ENCODE measurements at places on chromosomes 12 and 14.

DNA sequence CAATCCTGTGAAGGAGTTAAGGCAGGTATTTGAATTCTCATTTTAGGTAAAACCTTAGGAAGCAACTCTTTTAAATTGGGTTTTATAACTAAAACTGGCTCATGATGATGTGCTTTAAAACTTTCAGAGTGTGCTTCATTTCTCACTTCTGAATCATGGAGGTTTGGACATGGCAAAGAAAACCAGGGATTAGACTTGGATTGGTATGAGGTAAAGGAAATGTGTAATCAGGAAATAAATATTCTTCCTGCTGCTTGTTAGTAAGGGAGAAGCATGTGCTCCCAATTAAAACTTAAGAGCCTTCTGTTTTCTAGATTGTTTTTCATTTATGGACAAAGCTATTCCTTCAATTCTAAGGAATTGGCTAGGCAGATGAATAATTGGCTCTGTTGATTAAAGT lies 57.4 kb downstream of the FBXO33 start:
- DNase-seq = no peak

DNA sequence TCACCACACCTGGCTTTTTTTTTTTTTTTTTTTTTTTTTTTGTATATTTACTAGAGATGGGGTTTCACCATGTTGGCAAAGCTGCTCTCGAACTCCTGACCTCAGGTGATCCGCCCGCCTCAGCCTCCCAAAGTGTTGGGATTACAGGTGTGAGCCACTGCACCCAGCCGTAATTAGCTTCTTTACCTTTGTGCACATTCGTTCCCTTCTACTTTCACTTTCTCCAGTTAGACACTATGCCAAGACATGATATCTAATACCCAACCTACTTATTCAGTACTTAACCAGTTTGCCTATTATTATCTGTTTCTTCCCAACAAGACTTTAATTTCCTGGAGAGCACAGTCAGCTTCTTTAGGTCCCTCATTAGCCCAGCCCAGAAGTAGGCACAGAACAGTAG lies 5.3 kb downstream of the STYK1 start:
- DNase-seq = no peak

DNA sequence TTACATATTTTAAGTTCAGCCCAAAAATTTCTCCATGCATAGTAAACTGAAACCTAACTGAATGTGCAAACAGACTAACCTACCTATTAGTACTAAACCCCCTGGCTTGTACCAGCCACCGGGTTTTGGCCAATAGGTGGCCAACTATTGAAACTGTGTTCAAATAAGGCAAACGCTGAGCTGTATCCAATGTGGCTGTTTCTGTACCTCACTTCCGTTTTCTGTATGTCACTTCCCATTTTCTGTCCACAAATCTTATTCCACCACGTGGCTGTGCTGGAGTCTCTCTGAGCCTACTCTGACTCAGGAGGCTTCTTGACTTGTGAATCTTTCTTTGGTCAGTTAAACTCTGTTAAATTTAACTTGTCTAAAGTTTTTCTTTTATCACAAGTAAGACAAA lies 6.0 kb upstream of the FBXO34 start:
- DNase-seq = no peak

DNA sequence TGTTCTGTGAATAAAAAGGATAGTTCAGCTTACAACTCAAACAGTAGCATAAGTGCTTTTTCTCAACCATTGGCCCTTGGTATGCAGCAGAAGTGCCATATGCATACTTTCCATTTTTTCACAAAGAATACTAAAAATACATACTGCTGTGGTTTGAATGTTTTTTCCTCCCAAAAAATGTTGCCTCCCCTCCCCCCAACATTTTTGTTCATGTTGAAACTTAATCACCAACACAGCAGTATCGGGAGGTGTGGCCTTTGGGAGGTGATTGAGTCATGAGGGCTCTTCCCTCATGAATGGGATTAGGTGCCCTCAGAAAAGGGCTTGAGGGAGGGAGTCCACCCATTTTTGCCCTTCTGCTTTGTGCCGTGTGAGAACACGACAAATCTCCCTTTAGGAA lies 198.6 kb downstream of the ESR2 start:
- no peak for DNase-seq

DNA sequence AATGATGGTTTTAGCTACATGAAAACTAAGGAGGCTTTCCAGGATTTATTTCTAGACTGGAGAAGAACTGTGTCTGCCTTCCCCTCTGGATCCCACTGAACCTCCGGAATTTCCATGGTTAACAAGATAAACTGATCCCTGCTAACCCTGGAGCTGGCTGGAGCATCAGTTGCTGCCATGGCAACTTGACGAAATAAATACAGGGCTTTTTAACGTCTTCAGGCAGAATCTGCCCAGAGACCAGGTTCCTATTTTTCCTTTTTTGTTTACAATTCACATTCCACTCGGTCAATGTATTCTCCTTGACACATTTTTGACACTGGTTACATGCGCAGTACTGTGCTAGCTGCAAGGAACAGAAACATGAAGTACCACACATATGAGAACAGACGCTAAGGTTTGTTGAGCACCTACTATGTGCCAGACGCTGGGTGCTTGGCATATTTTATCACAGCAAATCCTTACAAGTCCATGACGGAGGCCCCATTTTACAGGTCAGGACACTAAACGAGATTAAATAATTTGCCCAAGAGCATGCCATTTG lies 1.7 kb downstream of the C14orf132 start:
- no peak for DNase-seq

DNA sequence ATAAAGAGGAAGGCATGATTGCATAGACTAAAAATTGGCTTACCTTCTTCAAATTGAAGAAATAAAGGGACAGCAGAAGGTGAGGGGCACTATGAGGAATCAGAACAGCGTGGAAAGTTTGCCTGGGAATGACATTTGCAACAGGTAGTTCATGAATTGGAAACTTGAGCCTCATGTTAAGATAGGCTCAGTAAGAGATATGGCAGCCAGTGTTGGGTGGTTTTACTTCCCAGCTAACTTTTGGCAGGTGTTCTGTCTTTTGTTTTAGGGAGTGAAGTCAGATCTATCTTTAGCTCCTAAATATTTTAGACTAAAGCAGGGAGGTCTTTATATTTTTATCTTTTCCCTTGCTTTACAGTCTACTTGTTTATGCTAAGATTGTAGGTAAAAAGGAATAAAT lies 122.4 kb downstream of the ANO6 start:
- no peak for DNase-seq

GRCh38 chr12:79673354-79673753 lies 17.4 kb downstream of the PAWR start:
- no peak for DNase-seq

DNA sequence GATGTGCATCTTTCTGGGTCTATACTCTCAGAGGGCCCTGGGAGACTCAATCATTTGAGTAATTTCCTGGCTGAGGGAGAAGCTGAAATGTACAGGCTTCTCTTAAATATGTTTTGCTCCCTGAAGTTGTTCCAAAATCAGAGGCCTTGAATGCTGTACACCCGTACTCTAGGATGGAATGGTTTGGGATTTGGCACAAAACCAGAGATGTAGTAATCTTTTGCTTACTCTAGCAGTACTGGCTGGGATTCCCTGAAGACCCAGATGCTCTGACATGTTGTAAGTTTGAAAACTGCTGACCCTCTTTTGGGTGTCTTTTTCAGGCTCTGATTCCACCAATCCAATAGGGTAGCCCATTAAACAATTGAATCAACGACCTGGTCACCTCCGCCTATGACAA lies 10.4 kb downstream of the ACACB start:
- DNase-seq = no peak

DNA sequence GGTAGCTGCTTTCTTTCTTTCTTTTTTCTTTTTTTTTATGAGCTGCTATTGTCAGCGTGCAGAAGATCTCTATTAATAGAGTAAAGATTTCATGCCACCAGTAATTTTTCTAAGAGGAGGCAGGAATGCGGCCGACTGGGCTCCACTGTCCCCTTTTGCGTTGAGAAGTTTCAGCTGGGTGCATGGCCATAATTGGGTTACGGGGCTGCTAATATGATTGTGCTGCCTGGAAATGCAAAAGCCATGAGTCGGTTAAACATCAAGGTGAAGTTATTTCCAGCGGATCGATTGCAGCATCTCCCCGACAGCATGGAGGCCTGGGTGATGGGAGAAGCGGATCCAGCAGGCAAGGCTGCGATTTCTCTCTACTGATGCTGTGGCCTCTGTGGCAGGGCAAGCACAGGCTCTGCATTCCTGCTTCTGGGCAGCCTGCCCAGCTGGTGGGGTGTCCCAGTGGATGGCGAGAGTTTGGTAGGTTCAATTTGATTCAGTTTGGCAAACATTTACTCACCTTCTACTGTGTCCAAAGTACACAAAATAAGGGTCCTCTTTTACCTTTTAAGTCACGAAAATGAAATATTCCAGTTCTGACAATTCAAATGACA lies 54.4 kb upstream of the PRMT8 start:
- DNase-seq = no peak

DNA sequence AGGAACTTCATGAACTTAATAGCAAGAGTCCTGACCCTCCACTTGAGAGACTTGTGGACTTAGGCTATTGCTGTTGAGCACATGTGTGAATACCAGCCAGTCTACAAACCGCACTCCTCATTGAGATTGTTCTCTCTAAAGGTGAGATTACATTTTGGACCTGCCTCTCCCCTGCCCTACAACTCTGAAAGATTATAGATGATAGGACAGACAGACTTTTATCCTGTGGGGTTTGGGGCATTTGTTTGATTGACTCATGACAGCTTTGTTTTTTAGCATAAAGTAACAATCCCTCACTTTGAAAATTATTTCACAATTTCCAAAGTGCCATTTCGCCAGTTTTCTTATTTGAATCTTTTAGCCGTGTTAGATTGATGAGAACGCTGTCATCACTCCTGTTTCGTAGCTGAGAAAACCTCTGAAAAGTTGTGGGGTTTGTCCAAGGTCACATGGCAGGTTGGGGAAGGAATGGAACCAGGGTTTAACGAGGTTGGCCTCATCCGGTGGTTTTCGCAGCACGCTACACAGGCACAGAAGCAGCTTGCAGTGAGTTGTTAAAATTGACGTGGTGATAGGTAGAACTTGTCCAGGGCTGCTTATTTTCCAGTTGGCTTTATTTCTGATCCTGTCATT lies 836 bp downstream of the EVL start:
- DNase-seq = peak; percentile 61

DNA sequence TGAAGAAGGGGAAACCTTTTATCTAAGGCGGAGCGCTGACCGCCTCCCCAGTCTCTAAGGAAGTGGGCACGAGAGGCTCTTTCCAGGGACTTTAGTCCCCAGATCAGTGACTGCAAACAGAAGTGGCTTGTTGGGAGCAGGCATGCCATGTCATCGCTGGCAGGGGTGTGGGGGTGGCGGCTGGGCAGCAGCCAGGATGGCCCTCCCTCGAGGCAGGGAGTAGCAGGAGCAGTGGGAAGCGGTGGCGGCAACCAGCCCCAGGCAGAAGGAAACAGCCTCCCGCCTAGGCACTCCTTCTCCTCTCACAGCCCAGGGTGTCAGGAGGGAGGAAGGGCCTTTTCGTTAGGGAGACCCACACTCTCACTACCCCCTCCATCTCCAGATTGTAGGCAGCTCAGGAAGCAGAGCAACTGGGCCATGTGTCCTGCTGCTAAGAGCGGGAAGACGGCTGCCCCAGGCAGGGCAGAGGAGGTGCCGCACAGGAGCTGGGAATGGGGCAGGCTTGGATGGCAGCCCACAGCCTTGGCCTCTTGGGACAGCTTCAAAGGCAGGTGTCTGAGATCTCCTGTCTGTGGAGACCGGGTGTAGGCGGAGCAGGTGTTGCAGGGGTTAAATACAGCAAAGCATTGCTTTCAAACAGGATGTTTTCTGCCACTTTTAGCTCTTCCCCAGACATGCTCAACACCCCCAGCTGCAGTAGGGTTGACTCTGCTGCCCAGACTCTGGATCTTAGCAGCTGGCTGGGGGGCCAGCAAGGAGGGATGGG lies 21.8 kb downstream of the VDR start:
- DNase-seq = no peak

GRCh38 chr14:91021991-91022621 lies 38.3 kb downstream of the RPS6KA5 start:
- no peak for DNase-seq

GRCh38 chr12:27549801-27550652 lies 26.0 kb downstream of the PPFIBP1 start:
- DNase-seq = no peak

DNA sequence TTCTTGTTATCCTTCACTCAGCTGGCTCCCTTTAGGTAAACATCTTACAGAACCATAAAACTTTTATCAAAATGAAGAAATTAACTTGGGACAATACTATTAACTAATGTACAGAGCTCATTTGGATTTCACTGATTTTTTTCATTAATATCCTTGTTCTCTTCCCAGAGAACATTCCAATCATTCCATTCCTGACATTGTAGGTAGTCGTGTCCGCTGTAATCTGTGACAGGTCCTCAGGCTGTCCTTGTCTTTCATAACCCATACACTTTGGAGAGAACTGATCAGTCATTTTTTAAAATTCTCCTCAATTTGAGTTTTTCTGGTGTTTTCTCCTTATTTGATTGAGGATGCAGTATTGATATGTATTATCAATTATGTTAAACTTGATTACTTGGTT lies 916.8 kb downstream of the GALC start:
- no peak for DNase-seq

DNA sequence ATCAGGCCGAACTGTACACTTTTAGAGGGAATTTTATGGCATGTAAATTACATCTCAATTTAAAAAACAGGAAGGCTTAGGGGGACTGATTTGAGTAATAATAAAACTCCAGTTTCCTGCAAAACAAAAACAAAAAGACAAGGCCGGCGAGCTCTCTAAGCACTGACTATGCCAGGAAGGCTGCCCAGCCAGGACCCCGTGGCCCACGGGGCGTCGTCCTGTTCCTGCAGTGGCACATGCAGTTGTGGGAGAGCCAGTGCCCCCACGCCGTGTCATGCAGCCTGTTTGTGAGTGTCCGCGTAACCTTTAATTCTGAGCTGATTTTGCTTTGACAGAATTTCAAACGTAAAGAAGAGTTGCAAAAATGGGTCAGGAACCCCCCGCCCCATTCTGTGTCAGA lies 10.5 kb downstream of the XRCC3 start:
- no peak for DNase-seq

- no peak for DNase-seq
Observed at GRCh38 chr12:7638064-7638759, 27.5 kb downstream of the APOBEC1 start.

DNA sequence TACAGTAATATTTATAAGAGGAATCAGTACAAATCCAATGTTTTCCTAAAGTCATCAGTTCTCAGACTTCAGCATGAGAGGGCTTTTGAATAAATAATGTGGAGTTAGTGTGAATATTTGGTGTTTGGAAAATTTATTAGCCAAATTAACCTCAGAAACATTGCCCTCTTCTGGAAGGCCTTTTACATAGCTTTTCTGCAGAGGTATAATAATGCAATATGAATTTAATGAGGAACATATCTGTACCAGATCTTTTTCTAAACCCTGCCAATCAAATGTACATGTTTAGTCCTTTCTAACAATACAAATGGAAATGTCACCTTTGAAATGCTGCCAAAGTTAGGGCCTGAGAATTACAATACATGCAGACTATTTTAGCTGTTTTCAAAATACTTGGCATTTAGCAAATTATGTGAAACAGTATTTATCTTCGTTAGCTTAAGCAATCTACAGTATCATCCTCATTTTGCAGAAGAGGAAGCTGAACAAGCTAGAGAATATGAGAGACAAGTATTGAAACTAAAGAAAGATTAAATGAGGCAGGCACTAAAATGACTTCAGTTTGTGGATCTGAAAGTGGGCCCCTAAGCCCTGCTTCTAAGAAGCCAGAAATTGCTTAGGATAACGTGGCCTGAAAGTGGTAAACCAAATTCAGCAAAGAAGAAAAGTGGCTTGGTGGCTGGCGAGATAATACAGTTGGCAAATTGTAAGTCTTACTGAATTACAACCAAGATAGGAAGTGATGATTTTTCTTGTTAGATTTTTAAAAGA lies 60.4 kb upstream of the MANSC4 start:
- no peak for DNase-seq

GRCh38 chr12:4809013-4809448 lies 88.8 kb downstream of the GALNT8 start:
- no peak for DNase-seq

Data from stimulated activated CD8-positive, alpha-beta memory T cell treated with anti-CD3 and anti-CD28 coated beads, Interleukin-2, amount 100 ng/mL, for 1 hour (primary cell).